ENCODE measurements at places on chromosomes 2 and 18. TPM values are rescaled to one million over a fixed set of nuclear protein-coding genes. Genes with fewer than 3 reads are reported as not detected.

DNA sequence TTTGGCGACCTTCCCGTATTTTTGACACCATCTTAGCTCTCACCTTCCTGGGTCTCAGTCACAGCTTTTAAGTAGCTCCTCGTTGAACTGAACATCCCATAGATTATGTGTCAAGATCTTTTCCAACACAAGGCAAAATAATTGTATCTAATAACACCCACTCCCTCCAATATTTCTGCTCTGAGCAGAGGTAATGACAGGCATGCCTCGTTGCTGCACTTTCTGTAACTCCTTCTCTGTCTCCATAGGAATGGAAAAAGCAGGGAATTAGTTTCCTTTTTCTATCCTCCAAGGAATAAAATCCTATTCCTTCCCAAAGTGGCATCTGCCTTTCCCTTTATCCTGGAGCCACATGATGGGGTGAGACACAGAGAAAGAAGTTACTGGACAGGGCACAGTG, 174.0 kb upstream of the CDH20 start:
- no peaks in the 10 kb centered on the region for H3K36me3 ChIP-seq
- H3K4me3 ChIP-seq: no peak overlapping the region
- H3K4me1 ChIP-seq: no peaks in the 10 kb centered on the region
- H3K27ac ChIP-seq: no peak overlapping the region

DNA sequence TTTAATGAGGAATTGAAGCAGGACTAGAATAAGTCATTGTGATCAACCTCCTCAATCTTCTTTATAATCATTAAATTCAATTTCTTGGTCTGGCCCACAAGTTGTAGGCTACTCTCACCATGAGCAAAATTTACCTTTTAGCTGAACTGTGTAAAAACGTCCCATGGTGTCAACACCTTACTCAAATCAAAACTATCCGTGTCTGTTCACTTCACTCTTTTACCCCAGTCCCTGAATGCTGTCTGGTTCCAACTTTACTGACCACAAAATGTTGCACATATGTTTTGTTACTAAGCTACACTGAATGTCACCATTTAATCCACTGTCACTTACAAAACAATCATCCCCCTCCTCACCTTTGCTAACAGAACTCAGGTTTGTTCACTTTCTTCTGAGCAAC, 951.6 kb upstream of the SLC39A10 start:
- no peaks in the 10 kb centered on the region for H3K4me1 ChIP-seq
- no peak overlapping the region for H3K27ac ChIP-seq

PLA2R1 gene
- 3.7 TPM for total RNA-seq

DNA sequence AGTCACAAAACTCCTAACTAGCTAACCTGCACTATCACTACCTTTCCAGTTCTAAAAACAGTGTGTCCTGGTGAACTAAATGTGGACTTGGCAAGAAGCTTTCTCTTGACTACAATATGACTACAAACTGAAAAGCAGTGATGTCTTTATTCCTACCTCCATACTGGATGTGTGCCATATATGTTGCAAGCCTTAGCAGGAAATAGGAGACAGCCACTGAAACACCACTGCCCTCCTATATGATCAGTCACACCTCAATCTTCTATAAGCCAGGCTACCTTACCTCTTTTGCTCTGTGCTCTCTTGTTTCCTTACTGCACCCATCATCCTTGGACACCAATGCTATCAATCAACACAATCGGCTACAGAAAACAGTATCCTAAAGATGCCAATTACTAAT, 34.1 kb downstream of the SS18 start:
- H3K36me3 ChIP-seq: no peaks in the 10 kb centered on the region
- H3K4me3 ChIP-seq: no peak overlapping the region
- peaks cover 48% of the 10 kb centered on the region for H3K4me1 ChIP-seq
- H3K27ac ChIP-seq: no peak overlapping the region
- H3K27me3 ChIP-seq: no peaks in the 10 kb centered on the region
- DNase-seq: no peak

DNA sequence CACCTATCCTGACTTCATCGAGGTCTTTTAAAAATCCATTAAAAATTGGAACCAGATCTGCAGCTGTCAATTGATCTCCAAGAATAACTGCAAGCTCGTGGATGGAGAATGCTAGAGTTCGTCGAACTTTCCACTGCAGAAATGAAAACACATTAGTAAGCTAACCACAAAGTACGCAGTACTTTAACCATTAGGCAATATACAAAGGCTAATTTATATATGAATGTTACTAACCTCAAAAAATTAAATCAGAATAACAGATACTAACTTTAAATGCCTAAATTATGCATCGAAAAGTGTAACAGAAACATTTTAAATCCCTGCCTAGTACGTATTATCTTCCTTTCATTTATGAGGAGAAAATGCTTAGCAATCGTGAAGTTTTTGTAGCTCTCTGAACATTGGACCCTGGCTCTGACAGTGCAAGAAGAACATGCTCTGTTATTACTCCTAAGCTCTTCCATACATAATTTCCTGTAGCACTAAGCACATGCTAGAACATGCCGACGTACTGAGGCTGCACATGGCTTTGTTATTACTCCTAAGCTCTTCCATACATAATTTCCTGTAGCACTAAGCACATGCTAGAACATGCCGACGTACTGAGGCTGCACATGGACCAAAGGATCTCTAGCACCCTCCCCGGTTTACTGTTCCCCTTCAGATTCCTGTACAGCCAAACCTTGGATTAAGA, 57.0 kb downstream of the PPP4R1 start:
- DNase-seq: no peak
- H3K36me3 ChIP-seq: peaks cover 52% of the 10 kb centered on the region
- no peak overlapping the region for H3K4me3 ChIP-seq
- H3K4me1 ChIP-seq: no peaks in the 10 kb centered on the region
- H3K27me3 ChIP-seq: no peaks in the 10 kb centered on the region

DNA sequence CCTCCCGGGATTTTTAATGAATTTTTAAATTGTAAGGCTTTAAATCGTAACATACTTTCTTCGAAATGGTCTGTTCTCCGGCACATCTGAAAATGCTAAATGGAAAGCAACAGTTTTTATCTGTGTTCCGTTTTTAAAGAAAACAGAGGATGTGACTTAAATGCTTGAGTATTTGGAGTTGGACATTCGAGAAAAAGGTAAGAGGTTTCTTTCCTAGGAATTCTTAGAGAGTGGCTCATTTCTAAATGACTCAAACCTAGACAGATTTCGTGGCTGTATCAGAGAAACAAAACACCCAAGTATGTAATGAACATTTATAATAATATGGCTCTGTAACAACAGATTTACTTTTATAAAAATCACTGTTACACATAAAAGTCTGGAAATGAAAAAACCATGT, 177.6 kb upstream of the CCDC68 start:
- no peaks in the 10 kb centered on the region for H3K4me1 ChIP-seq
- no peaks in the 10 kb centered on the region for H3K27me3 ChIP-seq
- no peaks in the 10 kb centered on the region for H3K36me3 ChIP-seq
- DNase-seq: no peak
- no peak overlapping the region for H3K4me3 ChIP-seq

- no peak for DNase-seq
- no peaks in the 10 kb centered on the region for H3K36me3 ChIP-seq
- no peak overlapping the region for H3K27ac ChIP-seq
- no peaks in the 10 kb centered on the region for H3K4me1 ChIP-seq
- no peak overlapping the region for H3K4me3 ChIP-seq
Measured at GRCh38 chr18:43668866-43669265, 391.6 kb upstream of the SYT4 start.

ZNF892 gene
- total RNA-seq: 2.3 TPM

UGT1A3 gene
- not detected for total RNA-seq

- no peaks in the 10 kb centered on the region for H3K36me3 ChIP-seq
- H3K27ac ChIP-seq: peak overlapping the region; percentile 39
- H3K4me3 ChIP-seq: no peak overlapping the region
- H3K27me3 ChIP-seq: no peaks in the 10 kb centered on the region
Measured at GRCh38 chr18:55116863-55117262, 157.6 kb upstream of the CCDC68 start.

GRCh38 chr18:28108254-28108653, 68.7 kb downstream of the CDH2 start:
- peaks cover 14% of the 10 kb centered on the region for H3K4me1 ChIP-seq
- no peaks in the 10 kb centered on the region for H3K27me3 ChIP-seq
- no peak overlapping the region for H3K27ac ChIP-seq
- DNase-seq: no peak
- H3K36me3 ChIP-seq: no peaks in the 10 kb centered on the region

GRCh38 chr2:98465456-98466226, 21.0 kb downstream of the INPP4A start:
- peaks cover 49% of the 10 kb centered on the region for H3K4me1 ChIP-seq
- H3K4me3 ChIP-seq: no peak overlapping the region
- no peaks in the 10 kb centered on the region for H3K27me3 ChIP-seq
- peak overlapping the region; percentile 54 for H3K27ac ChIP-seq
- DNase-seq: peak; percentile 81
- no peaks in the 10 kb centered on the region for H3K36me3 ChIP-seq

GRCh38 chr2:142323206-142323605, 192.4 kb upstream of the LRP1B start:
- no peak overlapping the region for H3K4me3 ChIP-seq
- no peaks in the 10 kb centered on the region for H3K36me3 ChIP-seq
- no peak overlapping the region for H3K27ac ChIP-seq
- no peaks in the 10 kb centered on the region for H3K27me3 ChIP-seq
- H3K4me1 ChIP-seq: no peaks in the 10 kb centered on the region
- no peak for DNase-seq

DNA sequence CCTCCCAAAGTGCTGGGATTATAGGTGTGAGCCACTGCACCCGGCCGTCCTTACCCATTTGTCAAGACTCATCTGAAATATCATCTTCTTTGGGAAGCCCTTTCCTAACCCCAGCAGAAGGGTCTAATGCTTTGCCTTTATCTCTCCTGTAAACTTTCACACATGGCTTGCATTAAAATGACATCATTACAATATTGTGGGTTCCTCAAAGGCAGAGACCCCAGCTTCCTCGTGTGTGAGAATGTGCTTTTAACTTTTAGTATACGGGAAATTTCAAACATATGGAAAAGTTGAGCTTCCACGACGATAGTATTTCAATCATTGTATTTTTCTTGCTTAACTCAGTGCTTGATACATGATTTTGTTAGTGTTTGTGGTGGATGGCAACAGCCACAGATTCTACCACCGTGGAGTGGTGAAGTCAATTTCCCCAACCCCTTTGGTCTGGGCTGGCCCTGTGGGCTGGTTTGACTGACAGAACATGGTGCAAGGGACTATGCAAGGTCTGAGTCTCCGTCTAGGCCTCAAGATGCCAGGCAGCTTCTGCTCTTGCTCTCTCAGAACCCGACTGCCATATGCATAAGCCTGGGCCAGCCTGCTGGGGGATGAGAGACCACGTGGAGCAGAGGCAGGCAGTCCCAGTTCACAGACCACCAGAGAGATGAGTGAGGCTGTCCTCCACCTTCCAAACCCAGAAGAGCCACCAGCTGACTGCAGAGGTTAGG, 39.9 kb downstream of the NGEF start:
- no peak overlapping the region for H3K27ac ChIP-seq
- DNase-seq: no peak
- H3K4me3 ChIP-seq: no peak overlapping the region
- H3K4me1 ChIP-seq: no peaks in the 10 kb centered on the region
- no peaks in the 10 kb centered on the region for H3K36me3 ChIP-seq

ASXL3 gene
- total RNA-seq: 3.0 TPM

ADCYAP1 gene
- total RNA-seq: 0.09 TPM

- H3K4me3 ChIP-seq: no peak overlapping the region
- H3K4me1 ChIP-seq: no peaks in the 10 kb centered on the region
- no peaks in the 10 kb centered on the region for H3K27me3 ChIP-seq
Measured at GRCh38 chr2:44981714-44982108, 27.5 kb downstream of the SIX2 start.

ID2 gene
- total RNA-seq: 27.5 TPM

LHCGR gene
- not detected for total RNA-seq

UGT1A8 gene
- not detected for total RNA-seq

GRCh38 chr18:11004951-11005350, 144.4 kb downstream of the PIEZO2 start:
- no peaks in the 10 kb centered on the region for H3K4me1 ChIP-seq
- H3K27me3 ChIP-seq: no peaks in the 10 kb centered on the region
- H3K27ac ChIP-seq: no peak overlapping the region

- no peaks in the 10 kb centered on the region for H3K36me3 ChIP-seq
- no peaks in the 10 kb centered on the region for H3K27me3 ChIP-seq
- no peak for DNase-seq
- H3K4me1 ChIP-seq: no peaks in the 10 kb centered on the region
Measured at GRCh38 chr2:202178346-202178958, 59.9 kb downstream of the SUMO1 start.

ING5 gene
- 12.7 TPM for total RNA-seq

SERPINB11 gene
- total RNA-seq: not detected

- H3K27me3 ChIP-seq: no peaks in the 10 kb centered on the region
- peaks cover 84% of the 10 kb centered on the region for H3K36me3 ChIP-seq
- H3K27ac ChIP-seq: no peak overlapping the region
- H3K4me1 ChIP-seq: peaks cover 3% of the 10 kb centered on the region
- no peak for DNase-seq
Measured at GRCh38 chr2:47158576-47158975, 3.5 kb upstream of the STPG4 start.

DNA sequence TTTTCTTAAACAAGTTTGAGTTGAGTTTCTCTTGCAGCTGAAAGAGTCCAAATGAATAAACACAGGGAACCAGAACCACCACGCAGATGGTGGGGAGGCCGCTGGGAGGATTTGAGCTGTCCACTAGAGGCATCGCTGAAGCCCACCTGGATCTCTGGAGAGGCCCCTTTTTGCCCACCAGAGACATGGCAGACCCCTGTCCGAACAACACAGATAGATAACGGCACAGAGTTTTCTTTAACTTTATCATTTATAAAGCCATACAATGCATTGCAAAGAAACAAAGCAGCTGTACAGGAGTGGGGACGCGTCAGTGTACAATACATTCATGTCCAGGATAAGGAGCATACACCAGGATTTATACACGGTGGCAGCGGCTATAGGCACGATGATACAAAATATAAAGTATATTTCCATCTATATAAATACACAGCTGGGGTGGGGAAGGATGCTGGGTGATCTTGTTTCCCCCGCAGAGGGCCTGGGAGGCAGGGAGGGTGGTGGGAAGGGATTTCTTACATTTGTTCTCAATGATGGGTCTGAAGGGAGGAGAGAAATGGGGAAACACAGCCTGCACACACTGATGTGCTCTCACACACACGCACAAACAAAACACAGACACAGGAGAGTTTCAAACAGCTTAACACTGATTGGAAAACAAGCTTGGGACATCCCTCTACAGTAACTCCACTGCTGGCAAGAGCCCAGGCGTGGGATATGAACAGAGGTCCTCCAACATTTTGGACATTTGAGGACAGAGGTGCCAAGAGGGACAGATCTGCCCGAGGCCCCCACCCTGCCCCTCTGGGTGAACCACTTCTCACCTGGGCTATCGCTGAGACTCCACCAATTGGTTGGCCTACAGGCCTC, 203.0 kb downstream of the TNS1 start:
- H3K27ac ChIP-seq: peak overlapping the region; percentile 57
- H3K36me3 ChIP-seq: no peaks in the 10 kb centered on the region
- no peak for DNase-seq
- peaks cover 91% of the 10 kb centered on the region for H3K4me1 ChIP-seq
- H3K27me3 ChIP-seq: no peaks in the 10 kb centered on the region

DNA sequence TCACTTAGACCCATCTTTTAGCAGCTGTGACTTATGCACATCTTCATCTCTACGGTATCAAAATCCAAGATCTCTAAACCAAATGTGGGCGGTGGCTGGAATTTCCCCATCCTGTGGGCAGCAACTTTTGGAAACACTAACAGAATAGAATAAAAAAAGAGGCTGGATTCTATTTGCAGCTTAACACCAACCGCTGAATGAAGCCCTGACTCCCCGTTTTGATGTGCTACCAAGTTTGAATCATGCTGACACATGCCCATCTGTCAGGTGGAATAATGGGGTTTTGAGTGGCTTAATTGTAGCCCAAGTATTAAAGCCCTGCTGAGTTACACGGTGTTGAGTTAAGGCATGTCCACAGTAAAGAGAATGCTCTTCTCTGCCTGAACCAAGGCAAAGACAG, 165.2 kb downstream of the MTCL1 start:
- H3K4me1 ChIP-seq: no peaks in the 10 kb centered on the region
- H3K4me3 ChIP-seq: no peak overlapping the region

- peaks cover 4% of the 10 kb centered on the region for H3K36me3 ChIP-seq
- H3K4me3 ChIP-seq: peak overlapping the region; percentile 92
Measured at GRCh38 chr18:31941010-31941809, 1.7 kb downstream of the TRAPPC8 start.

Measured in heart right ventricle (tissue), 16 donors.